ENCODE measurements at places on chromosomes 11 and 22. TPM values are rescaled to one million over a fixed set of nuclear protein-coding genes. Genes with fewer than 3 reads are reported as not detected.

DNA sequence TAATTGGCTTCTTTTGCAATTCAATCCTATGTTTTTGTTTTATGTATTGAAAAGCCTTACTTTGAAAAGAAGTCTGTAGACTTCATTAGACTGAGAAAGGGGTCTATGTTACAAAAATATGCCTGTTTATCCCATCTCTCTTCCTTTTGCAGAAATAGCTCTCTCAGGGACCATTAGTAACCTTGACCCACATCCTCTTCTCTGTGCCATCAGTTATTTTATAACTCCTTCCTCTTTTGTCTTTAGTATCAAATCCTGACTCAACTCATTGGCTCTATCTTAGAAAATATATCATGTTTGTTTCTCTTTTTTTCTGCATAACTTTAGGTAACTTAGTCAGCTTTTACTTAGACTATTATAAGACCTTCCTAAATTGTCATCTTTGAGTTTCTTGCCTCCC, 20.3 kb downstream of the ZC3H12C start:
- no peak for DNase-seq

DNA sequence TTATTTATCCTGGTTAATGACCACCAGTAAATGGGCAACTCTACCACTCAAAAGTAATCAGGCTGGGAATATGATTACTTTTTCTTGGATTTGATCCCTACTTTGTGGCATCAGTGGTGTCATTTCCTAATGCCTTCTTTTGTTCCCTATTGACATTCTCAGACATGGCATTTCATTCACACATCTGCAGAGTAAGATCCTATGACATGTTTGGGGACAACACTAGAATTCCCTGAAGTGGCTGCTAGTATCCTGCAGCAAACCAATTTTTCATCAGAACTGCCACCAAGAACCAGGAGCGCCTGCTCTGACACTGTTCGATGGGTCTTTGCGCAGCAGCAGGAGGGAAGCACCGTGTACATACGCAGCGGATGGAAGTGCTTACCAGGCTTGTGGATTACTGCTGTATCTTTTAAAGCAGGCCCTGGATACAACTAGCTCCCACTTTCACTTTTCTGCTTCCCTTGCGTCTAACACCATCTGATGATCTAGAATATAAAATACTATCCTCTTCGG, 97.7 kb downstream of the LARGE2 start:
- no peak for DNase-seq

DNA sequence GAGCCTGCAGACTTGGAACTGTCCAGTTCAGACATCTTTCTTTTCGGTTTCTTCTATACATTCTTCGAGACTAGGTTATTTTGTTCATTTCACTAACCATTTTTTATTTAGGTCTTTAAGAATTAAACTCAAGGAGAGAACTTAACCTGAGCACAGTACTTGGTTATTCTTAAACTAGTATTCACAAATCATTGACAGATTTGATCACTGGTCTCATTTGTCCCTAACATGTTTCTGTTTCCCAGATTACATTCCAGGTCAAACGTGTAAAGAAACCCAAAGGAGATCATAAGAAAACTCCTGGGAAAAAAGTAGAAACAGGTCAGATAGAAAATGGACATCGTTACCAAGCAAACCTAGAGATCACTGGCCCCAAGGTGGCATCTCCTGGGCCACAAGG, 85.1 kb downstream of the TTC17 start:
- no peak for DNase-seq

The ANO3 gene
- total RNA-seq: not detected

DNA sequence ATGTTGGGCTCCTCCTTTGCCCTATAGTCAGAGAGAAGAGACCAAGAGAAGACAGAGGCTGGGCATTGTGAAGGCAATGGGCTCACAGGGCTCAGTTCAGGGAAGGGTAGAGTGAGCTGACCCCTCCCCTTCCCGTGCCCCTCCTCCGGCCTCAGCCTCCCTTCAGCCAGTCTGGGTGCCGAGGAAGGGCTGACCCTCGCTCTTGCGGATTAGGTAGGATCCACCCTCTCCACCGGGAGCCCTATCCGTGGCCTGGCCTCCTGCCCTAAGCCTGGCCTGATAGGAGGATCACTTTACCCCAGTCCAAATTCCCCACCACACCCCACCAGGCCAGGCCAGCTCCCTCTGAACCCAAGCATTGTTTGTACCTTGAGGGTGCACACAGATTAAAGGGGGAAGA, 1.8 kb upstream of the PPP1R14B start:
- DNase-seq: no peak

The PEX26 gene
- total RNA-seq: 48.2 TPM

GRCh38 chr11:118087931-118088330, 1.2 kb upstream of the SMIM35 start:
- no peak for DNase-seq

GRCh38 chr22:23591846-23592245, 11.8 kb upstream of the IGLL1 start:
- no peak for DNase-seq

- DNase-seq: no peak
Measured at GRCh38 chr11:107769189-107769588, 57.3 kb upstream of the SLN start.

DNA sequence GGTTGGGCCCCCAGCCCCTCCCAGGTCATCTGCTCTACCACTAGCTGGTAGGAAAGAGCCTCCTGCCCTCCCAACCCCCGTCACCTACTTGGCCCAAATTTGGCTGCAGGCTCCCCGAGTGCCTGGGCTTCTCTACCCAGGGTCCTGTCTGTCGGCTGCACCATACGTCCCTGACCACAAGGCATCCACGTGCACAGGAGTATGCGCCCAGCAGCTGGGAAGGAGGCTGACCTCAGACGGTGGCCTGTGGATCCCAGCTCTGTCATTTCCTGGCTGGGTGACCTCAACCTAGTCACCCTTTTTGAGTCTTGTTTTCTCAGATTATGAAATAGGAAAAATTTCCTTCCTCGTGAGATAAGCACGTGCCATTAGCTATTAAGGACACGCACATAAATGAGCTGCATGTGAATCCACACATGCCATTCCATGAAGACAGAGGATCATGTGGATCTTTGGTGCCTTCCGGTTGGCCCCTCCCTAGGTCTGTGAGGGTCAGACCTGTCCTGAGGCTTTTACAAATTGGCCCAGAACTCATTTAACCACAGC, 13.7 kb downstream of the CYB561A3 start:
- DNase-seq: no peak

The ZBTB16 gene
- 2.3 TPM for total RNA-seq

DNA sequence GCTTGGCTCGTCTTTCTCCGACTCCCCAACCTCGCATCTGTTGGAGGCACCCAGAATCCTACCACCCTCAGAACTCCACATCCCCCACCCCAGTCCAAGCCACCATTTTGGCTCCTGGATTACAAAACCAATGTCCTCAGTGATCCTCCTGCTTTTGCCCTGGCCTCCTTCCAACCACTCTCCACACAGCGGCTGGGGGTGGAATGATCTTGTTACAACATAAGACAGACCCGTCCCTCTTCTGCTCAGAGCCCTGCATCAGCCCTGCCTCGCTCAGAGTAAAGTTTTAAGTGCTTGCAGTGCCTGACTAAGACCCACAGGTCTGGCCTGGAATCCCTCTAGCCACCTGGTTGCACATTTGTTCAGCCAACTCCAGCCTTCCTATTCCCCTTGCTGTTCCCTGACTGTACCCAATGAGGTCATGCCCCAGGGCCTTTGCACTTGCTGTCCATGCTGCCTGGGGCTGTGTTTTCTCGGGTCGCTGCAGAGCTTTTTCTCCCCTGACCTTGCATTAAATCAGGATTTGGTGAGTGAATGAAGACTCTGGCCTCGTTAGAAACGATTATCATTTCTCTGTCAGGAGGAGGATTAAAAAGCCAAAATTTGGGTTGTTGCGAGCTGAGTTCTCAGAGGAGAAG, 67.3 kb downstream of the IGF2 start:
- DNase-seq: no peak

GRCh38 chr11:772429-773390, 4.6 kb downstream of the GATD1 start:
- no peak for DNase-seq

- no peak for DNase-seq
Measured at GRCh38 chr11:120718171-120718570, 206.6 kb downstream of the GRIK4 start.

GRCh38 chr11:31877863-31878262, 66.7 kb upstream of the PAX6 start:
- no peak for DNase-seq

- DNase-seq: no peak
Measured at GRCh38 chr11:133896028-133896427, 50.7 kb upstream of the SPATA19 start.

DNA sequence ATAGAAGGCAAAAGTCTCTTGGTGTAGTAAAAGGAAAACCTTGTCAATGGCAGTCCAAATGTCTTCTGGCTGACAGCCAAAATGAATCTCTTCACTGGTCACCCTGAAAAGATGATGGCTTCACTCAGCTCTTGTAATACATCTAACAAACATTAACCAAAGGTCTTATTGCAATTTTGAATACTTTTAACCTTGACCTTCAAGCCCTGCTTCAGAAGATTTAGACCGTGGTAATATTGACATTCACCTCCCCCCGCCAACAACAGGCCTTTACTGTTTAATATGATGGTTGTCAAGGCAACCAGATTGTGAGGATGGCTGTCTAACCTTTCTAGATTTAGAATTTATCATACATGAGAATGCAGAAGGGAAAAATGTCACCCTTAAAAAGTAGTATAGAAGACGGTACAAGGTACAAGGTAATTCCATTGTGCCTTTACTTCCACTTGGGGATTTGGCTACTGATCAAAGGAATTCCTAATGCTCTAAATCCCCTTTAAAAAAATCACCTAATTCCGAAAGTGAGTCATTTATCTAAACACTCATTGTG, 342.3 kb downstream of the LARGE1 start:
- no peak for DNase-seq

The TIMM10B gene
- total RNA-seq: 35.1 TPM

Data from activated naive CD4-positive, alpha-beta T cell treated with anti-CD3 and anti-CD28 coated beads for 36 hours (primary cell).